Urothelium cell line (cell line): ENCODE measurements at places on chromosomes 12 and 14.

DNA sequence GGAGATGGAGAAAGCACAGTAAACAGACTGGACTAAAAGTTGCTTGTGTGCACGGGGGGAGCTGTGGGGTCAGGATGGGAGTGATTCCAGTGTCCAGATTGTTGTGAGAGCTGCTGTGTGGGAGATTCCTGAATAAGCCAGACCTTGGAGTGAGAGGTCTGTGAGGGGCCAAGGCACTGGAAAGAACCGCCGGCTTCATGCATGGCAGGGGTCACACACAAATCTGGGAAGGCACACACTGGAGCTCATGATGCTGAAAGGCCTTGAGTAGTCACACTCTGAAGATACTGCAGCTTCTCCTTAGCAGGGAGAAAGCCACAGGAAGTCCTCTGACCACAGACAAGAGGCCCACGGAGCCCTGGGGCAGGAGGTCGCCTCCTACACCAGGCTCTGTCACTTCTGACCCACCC lies 23.1 kb downstream of the ADCY6 start:
- no peak for DNase-seq

GRCh38 chr12:49553512-49554088 lies 14.3 kb downstream of the MCRS1 start:
- DNase-seq: peak; percentile 58

- no peak for DNase-seq
Measured at GRCh38 chr12:13099066-13099843, 4.2 kb downstream of the GSG1 start.

DNA sequence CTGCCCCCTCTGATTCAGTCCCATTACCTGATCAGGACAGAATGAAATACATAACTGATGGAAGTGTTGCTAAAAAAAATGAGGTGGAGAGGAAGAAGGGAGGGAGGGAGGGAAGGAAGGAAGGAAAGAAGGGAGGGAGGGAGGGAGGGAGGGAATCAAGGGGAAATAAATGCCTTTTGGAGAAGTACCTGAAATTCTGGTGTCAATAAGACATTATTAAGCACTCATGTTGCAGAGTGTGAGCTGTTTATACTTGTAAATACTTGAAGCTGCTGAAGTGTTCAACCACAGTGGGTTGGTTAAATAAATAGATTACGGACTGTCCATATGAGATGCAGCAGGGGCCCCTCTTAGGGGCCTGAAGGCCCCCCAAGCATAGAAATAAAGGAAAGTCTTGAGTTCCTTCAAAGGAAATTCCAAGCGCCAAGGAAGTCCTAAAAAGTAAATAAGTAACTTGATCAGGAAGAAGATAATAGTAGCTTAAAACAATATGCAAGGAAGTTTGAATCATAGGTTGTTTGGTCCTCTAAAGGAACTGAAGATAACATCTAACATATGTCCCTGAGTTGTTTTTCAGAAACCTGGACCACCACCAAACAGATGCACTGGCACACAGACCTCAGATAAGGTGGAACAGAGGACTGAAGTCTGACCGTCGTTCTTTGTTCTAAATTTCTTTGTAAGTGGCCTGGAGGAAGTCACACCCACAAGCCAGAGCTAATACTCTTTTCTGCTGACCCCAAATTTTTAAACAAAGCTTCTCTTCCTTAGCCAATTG lies 110.8 kb downstream of the SEC23A start:
- DNase-seq: no peak

DNA sequence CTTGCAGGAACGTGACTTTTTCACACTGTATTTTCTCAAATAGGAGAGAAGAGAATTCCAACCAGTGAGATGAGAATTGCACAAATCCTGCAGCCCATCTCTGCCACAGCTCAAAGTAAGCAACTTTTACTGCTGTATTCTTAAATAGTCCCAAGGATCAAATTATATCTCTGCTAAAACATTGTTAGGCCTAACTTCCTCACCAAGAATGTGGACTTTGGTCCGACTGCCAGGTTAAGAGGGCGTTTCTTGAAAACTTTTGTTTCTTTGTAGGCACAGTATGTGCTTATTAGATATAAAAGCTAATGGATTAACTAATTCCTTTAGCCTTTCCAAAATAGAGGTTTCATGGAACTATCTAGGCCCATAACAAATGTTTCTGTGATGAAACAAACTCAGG lies 61.4 kb upstream of the IFNG-AS1 start:
- no peak for DNase-seq

DNA sequence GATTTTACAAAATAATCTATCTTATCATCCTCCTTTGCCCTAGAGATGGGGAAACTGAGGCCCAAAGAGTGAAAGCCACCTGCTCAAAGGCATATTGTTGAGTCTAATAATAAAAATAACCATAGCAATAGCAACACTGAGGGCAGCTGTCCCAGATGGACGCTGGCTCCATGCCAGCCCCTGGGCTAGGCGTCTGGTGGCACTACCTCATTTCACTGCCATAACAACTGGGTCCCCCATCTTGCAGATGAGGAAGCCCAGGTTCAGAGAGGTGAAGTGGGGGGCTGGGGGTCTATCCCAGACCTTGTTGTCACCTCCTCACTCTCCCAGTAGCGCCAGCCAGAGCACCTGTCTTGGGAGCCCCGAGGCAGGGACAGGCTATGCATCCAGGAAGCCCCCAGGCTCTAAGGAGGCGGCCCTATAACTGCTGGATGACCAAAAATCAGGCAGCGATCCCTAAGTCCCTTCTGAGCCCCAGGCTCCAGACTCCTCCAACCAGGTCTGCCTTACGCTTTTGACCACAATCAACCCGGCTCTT lies 12.8 kb downstream of the BDKRB2 start:
- no peak for DNase-seq

DNA sequence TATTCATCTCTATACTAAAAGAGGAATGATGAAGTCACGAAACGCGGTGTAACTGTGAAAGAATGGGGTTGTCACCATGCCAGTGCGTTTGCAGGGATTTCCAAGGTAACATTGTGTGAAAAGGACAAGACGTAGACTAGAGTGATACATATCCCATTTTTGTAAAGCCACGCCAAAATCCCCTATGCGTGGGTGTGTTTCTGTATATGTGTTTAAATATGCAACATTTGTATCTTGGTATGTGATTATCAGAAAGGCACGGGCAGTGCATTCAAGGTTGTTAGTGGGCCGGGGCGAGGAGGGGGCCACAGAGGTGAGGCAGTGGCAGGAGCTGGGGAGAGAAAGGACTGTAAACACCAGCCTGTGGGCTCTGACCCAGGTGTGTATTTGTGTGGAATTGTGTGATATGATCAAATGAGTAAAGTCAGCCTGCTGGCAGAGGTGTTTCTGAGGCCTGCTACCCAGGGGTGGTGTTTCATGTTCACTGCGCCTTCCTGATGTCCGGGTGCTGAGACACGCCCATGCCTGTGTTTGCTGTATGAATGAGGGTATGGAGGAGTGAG lies 137.8 kb downstream of the ADGRD1 start:
- DNase-seq: no peak

DNA sequence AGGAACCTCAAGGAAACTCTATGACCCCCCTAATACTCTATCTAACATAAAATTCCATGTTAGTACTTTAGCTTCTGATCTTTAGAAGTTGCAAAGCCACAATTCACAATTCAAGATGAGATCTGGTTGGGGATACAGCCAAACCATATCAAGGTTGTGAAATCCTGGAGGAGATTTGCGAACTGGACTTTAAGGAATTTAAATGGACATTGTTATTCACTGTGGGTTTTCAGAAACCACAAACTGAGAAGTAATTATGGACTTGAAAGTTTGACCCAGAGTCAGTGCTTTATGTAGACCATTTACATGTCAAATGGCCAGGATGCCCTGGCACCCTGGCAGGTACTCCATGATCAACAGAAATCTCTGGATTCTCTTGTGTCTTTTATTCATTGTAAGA lies 14.2 kb upstream of the CDKL1 start:
- DNase-seq: no peak

DNA sequence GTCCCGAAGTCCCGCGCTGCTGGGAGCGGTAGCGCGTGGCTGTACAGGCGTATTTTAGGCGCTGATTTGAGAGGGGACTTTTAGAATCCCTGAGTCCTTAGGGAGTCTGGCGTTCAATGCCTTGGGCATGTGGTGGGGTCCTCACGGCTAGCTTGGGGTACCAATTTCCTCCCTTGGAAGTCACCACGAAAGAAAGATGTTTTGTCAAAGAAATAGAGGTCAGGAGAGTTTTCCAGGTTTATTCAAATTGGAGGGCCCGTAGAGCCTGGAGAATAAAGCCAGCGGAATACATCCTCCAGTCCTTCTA lies 63.9 kb downstream of the KLHL28 start:
- DNase-seq: no peak

GRCh38 chr12:46555406-46555852 lies 182.9 kb upstream of the SLC38A2 start:
- DNase-seq: no peak

- DNase-seq: peak; percentile 56
Measured at GRCh38 chr12:26630546-26631027, 202.4 kb downstream of the ITPR2 start.

GRCh38 chr14:55530464-55530863 lies 49.5 kb upstream of the KTN1 start:
- DNase-seq: no peak

DNA sequence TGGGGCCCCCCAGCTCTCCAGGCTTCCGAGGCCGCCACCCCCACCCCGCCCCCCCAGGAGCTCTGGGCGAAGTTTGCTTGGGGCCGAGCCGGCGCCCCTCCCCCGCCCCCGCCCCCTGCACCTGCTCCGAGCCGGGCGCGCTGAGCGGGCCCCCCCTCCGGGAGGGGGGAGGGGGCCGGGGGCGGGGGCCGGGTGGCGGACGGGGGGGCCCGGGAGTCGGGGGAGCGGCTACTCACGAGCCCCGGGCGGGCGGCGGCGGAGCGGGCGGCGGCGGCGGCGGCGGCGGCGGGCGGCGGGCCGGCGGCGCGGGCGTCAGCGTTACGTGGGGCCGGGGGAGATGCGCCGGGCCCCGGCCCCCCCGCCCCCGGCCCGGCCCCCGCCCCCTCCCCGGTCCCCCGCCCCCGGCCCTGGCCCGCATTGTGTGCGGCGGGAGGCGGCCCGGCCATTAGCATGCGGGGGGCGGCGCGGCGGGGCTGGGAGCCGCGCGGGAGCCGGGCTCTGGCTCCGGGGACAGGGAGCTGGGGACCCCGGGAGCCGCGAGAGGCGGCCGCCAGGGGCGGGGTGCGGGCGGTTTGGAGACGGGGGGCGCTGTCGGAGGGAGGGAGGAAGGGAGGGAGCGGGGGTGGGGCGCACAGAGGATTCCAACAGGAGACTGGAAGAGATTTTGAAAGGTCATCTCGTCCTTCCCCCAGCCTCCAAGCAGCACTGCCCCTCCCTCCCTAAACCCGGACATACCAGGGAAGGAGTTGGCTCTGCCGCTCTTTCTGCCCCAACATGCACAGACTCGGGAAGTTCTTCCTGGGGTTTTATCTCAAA lies at the start of gene ZNF219:
Gene ZNF219, minus strand, starts transcription at position 580 of the 816 bp plus-strand sequence. CDS start 5,064 bp downstream, outside the sequence.
- DNase-seq: peak; percentile 77

DNA sequence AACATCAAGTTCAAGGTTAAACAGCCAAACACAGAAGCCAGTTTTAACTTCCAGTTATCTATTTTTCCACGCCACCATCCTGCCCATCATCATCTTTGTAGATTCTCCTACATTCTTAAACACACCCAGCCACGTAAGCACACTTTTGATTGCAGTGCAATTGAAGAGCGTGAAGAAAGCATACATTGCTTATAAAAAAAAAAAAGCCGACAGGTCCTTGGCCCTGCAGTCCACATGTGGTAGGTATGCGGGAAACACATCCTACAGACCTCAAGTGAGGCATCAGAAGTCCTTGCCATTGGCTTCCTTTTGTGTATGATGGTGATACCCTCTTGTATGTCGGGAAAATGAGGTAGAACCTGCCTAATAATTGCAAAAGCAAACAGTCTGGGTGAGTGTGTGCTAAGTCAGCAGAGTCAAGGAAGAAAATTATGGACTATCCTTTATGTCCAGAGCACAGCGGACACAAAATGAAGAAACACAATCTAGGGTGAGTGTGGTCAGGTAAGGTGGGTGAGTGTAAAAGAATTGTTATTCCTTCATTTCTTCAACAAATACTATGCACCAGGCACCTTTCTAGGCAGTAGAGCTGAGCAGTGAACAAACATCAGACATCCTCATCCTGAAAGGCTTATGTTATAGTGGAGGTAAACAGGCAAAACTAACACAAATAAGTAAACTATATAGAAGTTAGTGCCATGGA lies 51.5 kb downstream of the EID3 start:
- no peak for DNase-seq

DNA sequence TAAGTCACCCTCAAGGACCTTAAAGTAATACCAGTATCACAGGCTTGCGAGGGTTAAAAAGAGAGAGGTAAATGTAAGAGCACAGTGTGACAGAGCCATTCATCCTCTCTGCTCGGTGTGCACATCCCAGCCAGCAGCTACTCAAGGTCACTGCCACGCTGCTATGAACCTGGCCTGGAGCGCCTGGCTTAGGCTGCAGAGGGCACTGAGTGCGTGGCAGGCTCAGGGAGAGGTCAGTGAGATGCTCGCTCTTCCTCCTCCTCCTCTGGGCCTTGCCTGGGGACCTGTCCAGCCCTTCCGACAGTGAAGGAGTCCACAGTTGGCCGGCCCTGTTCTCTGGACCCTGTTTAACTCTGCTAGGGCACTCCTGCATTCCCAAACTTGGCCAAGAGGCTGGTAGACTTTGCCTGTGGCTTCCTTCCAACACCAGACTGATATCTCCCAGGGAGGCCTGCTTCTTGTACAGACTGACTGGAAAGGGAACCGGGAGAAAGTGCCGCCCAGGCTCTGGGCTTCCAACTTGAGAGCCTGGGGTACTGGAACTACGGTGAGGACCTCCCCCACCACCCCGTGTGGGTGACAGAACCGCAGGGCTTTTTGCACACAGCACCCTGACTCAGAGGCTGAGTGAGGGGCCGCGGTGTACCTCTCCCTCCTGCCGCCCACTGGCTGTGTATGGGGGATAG lies 62.6 kb upstream of the CORO1C start:
- DNase-seq: no peak

- DNase-seq: peak; percentile 16
Measured at GRCh38 chr14:31059152-31059924, 33.2 kb upstream of the STRN3 start.

- DNase-seq: peak; percentile 27
Measured at GRCh38 chr12:6850796-6851152, 312 bp downstream of the CDCA3 start.

DNA sequence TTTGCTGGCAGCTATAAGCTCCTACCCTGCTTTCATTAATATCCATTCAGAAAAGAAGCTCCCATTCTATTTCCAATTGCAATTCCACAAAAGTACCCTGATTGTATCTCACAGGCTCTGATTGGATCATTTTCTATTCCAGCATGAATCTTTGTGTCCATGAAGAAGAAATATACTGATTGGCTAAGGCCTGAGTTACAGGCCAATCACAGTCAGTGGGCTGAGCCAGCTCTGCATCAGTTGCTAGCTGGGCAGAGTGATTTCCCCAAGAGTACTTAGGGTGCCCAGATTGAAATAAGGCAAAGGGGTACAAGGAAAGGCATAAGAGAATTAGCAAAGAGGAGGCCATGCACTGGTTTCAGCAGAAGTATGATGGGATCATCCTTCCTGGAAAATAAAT lies 14.4 kb downstream of the ART4 start:
- DNase-seq: no peak
